ENCODE measurements at places on chromosomes 6 and 20. TPM values are rescaled to one million over a fixed set of nuclear protein-coding genes. Genes with fewer than 3 reads are reported as not detected.

- no peak for DNase-seq
Observed at GRCh38 chr6:119881416-119881815, 531.9 kb upstream of the MAN1A1 start.

- no peak for DNase-seq
Observed at GRCh38 chr20:15241681-15242080, 904.3 kb upstream of the FLRT3 start.

DNA sequence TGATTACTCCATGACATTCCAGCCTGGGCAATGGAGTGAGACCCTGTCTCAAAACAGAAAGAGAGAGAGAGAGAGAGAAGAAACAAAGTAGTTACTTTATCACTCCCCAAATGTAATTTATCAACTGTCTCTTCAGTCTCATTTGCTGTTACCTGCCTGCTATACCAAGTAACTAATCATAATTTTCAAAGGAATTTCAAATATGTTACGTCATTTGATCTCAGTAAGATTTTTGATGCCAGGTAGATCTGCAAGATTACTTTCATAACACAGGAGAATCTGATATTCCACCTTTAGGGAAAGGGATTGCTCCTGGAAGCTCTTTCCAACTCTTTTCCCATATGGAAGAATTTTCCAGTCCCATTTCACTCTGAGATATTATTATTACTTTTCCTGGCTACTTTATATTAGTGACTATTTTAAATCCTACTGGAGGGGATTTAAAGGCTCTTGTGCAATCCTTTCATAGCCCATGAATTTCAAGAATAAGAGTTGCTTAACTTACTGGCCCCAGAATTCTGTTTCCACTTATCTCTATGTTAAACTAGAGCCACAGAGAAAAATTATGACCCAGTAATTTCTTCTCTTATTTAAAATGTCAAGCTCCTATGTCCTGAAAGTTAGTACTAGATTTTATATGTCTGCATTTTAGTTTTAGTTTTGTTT lies 390.2 kb upstream of the FLRT3 start:
- no peak for DNase-seq

DNA sequence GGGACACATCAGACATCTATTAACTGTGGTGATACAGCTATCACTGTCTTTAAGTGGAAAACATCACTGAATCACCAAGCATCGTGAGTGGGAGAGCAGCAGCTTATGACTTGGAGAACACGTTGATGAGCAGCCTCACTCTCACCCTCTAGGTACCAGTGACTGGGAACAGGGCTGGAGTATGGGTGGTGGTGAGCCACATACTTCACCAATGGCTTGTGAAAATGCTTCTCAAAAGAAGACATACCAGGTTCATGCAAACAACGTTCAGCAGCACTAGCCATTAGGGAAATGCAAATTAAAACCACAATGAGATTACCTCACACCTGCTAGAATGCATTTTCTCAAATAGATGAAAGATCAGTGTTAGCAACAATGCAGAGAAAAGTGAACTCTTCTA lies 25.3 kb downstream of the SNX5 start:
- no peak for DNase-seq

DNA sequence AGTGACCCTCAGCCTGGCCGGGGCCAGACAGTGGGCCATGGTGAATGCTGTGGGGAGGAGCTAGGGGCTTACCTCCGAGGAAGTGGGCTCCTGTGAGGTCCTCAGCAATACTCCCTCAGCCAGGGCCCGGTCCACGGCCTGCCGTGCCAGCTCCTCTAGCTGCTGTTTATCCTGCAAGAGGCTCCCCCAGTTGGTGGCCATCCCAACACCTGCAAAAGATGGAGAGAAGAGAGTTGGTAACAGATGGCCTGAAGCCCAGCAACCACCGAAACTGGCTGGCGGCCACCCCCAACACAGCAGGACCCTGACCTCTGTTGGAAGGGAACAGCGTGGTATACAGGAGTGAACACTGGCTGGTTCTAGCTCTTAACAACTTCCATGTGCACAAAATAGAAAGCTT lies 4.0 kb downstream of the GSS start:
- DNase-seq = no peak

DNA sequence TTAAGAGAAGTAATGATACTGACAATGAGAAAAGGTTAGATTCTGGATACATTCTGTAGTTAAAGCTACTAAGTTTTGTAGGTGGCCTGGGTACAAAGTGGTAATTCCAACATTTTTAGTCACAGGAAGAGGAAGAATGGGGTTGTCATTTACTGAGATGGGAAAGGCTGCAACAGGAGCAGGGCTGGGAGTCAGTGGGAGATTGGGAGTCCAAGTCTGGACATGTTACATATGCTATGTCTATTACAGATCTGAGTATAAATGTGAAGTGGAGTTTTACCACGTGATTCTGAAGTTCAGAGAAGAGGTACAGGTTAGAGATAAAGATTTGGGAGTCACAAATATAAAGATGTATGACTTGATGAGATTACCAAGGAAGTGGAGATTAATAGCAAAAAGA lies 116.2 kb downstream of the RWDD2A start:
- no peak for DNase-seq

DNA sequence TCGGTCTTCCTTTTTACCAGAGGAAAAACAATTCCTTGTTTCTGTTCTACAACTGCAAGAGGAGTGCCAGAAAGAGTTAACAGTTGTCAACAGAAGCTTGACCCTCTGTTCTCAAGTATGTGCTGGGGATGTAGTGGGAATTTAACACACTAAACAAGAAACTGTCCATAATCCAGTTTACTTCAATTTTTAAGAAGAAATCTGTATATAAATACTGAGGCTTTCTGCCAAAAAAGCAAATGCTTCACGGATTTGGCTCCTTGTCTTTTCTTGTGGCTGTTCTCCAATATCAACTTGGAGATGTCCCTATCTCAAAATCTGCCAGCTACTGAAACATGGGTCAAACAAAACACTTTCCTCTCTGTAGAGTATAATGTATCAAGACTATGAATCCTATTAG lies 26.8 kb downstream of the REV3L start:
- DNase-seq = peak; percentile 30

- DNase-seq = no peak
Observed at GRCh38 chr6:131281471-131282270, 146.4 kb downstream of the AKAP7 start.

- no peak for DNase-seq
Observed at GRCh38 chr6:127404133-127404532, 55.1 kb downstream of the KIAA0408 start.

GRCh38 chr20:54468082-54468481 lies 7.3 kb upstream of the DOK5 start:
- no peak for DNase-seq

DNA sequence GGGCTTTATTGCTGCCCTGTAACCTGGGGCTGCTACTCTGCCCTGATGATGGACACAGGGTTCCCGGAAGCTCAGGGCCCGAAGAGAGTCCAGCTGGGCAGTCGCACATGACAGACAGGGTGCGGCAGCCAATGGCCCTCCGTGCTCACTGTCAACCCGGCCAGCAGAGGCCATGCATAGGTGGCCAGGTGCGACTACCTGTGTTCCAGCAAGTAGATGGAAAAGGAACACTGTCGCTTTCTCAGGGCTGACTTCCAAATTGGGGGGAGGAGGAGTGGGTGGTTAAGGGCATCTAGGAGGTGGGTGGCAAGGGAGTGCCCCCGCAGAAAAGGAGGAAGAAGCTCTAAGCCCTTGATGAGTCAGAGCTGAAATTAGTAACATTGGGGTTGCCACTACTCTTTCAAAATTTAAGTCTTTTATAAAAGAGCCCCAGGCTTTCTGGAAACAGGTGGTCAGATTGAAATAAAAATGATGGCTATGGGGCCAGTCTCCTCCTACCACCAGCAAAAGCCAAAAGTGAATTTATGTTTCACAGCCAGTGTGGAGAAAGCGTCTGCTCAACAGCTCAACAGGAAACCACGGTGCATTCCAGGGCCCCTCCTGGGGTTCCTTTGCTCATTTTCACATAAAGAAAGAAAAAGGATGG lies 2.3 kb upstream of the RAMACL start:
- DNase-seq = peak; percentile 40

- DNase-seq = peak; percentile 77
Observed at GRCh38 chr20:44911264-44911921, 1.5 kb downstream of the PABPC1L start.

- peak; percentile 32 for DNase-seq
Observed at GRCh38 chr20:6381887-6382286, 259.1 kb upstream of the FERMT1 start.

GRCh38 chr6:169979873-169980432 lies 228.5 kb downstream of the ERMARD start:
- DNase-seq = no peak

- no peak for DNase-seq
Observed at GRCh38 chr20:53445932-53446331, 147.7 kb downstream of the ZNF217 start.

- no peak for DNase-seq
Observed at GRCh38 chr6:156164701-156165452, 612.3 kb upstream of the ARID1B start.

DNA sequence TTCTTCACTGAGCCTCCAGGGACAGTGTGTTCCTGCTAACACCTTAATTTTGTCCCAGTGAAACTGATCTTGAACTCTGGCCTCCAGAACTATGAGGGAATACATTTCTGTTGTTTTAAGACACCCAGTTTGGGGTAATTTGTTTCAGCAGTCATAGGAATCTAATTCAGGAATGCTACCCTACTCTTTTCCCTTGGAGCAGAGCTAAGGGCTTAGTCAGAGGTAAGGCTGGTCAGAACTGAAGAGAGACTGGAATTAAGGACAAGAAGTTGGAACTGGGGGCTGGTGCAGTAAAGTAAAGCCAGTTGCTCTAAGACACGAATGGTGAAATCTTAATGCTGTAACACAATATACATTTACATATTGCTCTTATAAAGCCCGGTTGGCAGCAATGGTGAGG lies 809.7 kb downstream of the MAFB start:
- DNase-seq = no peak

DNA sequence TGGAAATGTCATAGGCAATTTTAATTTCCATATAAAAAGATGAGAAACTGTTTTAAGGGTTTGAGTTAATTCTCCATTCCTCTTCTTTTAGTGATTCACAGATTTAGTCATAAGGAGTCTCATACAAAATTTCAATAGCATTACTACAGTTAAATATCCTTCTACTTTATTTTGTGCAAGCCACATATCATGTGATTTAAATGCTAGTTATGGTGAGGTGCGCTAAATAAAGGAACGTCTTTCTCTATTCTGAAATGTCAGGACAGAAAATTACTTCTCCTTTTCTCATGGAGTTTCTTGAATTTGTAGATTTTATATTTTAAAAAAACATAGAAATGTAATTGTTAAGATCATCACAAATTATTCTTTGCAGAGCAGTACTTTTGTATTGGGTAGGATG lies 50.0 kb upstream of the SUPT3H start:
- DNase-seq = no peak

- DNase-seq = no peak
Observed at GRCh38 chr6:25544833-25545232, 107.2 kb upstream of the SCGN start.

DNA sequence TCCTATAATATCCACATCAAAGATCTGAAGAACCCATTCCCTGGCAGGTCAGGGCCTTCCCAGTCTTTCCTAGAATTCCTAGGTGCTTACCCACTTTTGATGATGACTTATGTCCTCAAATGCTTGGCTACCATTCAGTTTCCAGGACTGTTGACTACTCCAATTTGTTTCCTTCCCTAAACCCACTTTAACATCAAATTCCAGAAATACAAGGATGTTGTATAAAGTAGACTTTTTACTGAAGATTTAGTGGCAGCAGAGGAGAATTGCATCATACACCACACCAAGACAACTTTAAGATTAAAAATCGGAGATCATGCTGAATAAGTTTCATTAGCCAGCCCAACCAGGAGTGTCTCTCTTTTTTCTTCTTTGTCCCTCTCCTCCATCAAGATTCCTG lies 203.3 kb upstream of the LAMP5 start:
- no peak for DNase-seq

DNA sequence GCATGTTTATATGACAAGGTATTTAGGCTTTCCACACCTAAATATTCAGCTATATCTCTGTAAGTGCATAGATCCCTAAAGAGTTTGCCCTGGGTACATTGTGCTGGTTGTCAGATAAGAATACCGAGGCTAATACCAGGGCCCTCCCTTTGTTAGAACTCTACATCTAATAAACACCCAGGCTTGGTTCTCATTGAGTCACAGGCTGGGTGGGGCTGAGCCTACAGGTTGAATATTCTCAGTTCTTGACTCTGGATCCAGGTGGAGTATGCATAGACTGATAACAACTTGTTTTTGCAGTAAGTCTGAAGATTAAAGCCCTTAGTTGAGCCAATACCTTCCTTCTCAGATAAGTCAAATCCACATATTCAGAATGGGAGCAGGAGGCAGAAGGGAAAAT lies 312.2 kb upstream of the FLRT3 start:
- peak; percentile 54 for DNase-seq

- DNase-seq = no peak
Observed at GRCh38 chr20:31515775-31516107, 1.5 kb downstream of the HM13 start.

- peak; percentile 43 for DNase-seq
Observed at GRCh38 chr6:36235309-36235708, 34.6 kb upstream of the PNPLA1 start.

- DNase-seq = no peak
Observed at GRCh38 chr6:115592025-115592424, 468.7 kb downstream of the FRK start.

DNA sequence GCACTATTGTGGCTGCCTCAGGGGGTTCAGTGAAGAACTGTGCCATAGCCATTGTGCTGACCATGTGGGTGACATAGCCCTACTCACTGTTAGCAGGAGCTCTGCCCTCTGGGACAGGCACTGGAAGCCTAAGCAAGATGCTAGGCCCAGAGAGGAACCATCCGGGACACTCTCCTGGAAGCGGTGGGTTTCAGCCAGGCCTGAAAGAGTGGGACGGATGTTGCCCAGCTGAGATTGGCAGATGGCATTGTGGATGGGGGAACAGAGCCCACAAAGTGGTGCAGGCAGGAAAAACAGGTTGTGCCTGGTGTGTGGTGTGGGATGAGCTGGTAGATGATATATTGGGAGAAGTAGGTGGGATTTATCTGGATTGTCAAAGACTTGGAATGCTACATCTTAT lies 40.1 kb downstream of the DLGAP4 start:
- no peak for DNase-seq

DNA sequence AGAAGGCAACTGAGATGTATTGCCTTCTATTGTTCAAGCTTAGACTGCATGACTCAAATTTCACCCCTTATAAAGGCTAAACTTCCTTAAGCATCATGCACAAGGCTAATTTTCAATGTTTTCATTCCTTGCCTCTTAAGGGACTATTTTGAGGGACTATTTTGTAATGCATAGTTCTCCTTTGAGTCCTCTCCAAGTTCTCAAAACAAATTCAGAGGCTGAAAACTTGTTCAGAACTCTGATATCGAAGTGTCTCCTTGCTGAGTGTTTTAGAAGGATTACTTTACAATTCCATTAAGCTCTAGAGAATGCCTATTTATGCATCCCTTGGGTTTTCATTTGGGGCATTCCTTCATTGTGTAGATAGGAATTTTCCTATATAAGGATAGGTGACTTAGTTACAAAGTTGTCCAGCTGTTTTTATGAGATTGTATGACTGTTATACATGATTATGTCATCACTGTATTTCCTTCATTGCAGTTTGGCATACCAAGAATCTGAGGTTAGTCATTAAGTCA lies 41.7 kb downstream of the COL19A1 start:
- no peak for DNase-seq

Gene CD2AP
- 47.8 TPM for total RNA-seq

Gene NHLRC1
- not detected for total RNA-seq

Gene AGER
- 18.7 TPM for total RNA-seq

Gene CDH26
- 0.45 TPM for total RNA-seq

Gene ANKRD66
- total RNA-seq = 20.5 TPM

Gene PAX1
- not detected for total RNA-seq

Gene LGSN
- not detected for total RNA-seq

Gene C20orf202
- total RNA-seq = not detected

Gene SPO11
- not detected for total RNA-seq

Gene EYA4
- 2.9 TPM for total RNA-seq

Gene ID4
- not detected for total RNA-seq

Gene SAMD5
- total RNA-seq = 15.4 TPM

All from stomach (tissue), 19 donors.